ENCODE measurements at places on chromosomes 3 and 15.

DNA sequence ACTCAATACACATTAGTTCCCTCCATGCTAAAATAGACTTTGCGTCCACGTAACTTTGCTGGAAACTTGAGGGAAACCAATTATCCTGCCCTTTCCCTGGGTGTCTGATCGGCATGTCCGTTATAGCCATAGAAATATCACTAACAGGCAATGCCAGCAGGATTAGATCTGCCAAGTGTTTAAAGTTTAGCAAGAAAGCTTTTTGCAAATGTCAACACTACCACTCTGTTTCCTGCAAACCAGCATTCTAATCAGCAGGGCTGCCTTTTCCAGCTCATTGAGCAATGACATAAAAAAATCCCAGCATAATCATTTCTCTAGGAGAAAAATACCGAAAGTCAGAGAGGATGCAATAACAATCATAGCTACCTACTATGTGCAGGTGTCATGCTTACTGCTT, 60.9 kb downstream of the NOX5 start:
- DNase-seq: no peak

GRCh38 chr15:38079236-38079635, 144.8 kb downstream of the TMCO5A start:
- DNase-seq: no peak

DNA sequence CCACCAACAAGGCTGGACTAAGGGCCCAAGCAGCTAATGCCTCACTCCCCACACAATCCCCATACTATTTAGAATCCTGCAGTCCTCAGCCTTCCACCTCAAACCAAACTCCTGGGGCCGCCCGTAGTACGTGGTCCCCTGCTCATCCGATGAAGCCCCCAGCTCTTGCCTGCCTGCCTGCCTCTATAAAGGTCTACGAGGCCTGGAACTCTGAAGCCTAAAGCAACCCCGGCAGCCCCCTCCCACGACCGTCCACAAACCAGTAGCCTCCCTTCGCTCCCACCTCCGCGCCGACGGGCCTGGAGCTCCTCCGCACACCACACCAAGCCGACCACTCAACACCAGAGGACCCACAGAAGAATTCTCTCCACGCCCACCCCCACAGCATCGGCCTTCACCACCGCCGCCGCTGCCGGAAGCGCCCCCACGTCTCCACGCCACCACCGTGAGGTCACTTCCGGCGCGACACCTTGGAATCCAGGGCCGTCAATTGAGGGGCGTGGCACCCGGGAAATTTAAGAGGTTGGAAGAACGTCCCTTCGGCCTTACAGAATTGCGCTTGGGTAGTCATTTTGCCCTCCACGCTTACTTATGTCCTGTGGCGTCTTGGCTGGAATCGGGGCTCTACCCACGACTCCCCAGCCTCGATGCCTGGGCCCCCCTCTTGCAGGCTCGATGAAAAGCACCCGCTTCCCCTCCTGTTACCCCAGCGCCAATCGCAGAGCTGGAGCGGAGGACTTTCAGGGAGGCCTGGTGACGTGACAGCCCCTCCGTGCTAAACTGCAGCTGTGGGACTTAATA, at the start of gene EDC3:
Gene EDC3, minus strand, starts transcription at position 428 of the 801 bp plus-strand sequence. CDS start 20,900 bp downstream, outside the sequence.
- DNase-seq: peak; percentile 84

DNA sequence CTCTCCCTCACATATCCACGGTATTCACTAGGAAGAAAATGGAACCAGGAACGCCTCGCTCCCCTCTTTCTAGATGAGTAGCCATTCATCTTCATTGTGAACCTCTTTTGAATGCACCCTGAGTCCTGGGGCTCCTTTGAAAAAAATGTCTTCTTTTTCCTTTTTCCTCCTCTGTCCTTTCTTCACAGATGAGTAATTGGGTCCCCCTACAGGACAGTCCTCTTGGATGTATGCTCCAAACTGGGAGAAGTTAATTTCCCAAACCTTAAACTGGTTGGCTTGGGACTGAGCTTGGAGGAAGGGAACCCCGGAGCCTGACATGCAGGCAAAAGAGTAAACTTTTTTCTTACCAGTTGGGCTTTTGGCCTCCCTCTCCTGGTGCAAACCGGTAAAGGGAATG, 108.8 kb downstream of the DPH6 start:
- no peak for DNase-seq

DNA sequence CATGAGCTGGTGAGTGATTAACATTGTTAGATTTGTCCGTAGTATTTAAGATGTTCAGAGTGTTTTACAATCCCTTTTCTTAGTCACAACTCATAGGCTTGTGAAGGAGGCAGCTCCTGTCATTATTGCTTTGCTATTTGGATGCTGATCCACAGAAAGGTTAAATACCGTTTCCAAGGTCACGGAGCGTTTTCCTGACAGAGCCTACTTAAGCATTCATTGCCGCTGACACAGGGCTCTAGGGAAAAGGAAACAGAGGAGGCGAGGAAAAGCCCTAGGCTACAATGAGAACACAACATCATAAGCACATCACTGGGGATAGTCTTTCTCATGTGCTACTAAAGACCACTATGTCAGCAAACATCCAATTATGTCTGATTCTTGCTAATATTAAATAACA, 38.5 kb upstream of the CPB1 start:
- DNase-seq: no peak

DNA sequence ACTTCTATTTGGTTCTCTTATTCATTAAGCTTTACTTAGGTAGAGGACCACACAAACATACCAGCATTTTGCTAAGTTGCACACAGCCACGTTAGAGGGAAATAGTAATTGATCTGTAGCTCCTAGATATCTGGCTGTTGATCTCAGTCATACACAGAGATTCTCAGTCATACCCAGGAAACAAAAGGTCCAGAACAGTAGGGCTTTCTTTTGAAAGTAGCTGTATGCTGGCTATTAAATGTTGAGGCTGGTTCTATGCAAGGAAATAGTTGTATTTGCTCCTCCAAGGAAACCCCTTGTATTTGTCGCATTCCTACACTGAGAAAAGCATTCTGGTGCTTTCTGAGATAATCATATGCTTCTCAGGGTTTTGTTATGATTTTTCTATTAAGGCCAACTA, 523.8 kb downstream of the SOX2 start:
- no peak for DNase-seq

- no peak for DNase-seq
Observed at GRCh38 chr3:52396907-52397591, 47.9 kb downstream of the SEMA3G start.

DNA sequence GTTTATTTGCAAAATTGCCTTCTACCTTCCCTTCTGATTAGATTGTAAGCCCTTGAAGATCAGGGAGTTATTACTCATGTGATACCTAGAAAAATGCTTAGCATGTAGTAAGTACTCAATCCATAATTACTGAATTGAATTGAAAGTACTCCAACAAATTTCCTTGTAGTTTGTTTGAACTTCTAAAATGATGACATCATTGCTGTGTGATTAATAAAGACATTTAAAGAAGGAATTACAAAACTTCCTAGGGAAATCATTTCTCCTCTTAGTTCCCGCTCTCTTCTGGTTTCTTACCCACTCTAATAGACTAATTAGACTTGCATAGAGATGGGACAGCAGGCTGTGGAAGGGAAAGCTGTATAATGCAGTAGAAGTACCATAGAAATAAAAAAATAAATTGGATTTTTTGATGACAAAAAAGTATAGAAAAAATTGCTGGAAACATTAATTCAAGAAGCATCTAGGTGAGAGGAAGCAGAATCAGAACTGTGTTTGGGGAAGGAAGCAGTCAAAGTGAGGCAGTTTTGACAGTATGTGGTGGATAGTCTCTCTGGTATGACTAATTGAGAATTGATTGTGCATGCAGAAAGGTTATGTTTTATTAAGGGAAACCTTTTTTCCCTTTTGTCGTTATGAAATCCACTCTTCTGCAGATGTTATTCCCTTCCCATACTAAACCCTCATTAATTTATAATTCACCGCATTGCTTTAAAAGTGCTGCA, 93.0 kb downstream of the ALCAM start:
- no peak for DNase-seq

- no peak for DNase-seq
Observed at GRCh38 chr15:70832176-70832575, 21.8 kb downstream of the LARP6 start.

- DNase-seq: no peak
Observed at GRCh38 chr3:193803288-193803687, 210.3 kb downstream of the OPA1 start.

DNA sequence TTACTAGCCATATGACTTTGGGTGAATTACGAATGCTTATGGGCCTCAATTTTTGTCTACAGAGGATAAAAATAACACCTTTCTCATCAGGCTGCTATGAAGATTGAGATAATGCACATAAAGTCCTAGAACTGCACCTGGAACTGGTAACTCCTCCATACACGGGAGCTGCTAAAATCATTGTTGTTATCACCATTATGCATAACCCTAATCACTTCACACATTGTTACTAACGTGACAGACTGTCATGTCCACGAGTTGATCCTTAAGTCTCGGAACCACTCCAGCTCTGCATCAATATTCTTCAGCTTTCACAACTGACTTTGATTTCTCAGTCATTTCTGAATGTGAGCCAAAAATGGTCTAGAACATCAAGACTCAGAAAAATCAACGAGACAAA, 64.1 kb downstream of the RFTN1 start:
- DNase-seq: no peak

DNA sequence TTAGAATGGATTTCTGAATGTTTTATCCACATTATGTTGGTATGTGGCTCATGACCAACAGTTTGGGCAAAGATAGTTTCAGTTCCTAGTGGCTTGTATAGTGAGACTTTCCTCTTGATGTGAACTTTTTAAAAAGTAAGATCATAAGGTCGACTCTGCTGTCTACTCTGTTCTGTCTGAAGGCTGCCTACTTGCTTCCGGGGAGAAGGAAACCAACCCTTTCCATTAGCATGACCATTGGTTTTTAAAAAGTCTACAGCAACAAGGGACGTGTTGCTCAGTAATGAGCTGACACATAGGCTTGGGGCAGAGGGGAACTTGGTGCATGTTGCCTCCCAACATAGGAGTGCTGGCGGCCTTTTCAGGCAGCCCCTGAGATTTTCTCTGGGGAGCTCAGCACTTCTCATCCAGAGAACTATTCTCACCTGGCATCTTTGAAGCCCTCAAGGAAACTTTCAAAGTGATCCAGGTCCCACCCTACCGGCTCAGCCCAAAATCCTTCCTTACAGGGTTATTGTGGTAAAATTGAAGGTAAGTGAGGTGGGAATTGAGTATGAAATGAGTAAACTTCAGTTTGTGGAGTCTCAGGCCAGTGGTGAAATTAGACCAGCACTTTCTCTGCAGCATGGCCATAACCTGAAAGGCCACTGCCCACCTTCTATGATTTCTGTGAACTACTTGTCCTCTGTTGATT, 30.6 kb downstream of the PSMD6 start:
- DNase-seq: no peak

DNA sequence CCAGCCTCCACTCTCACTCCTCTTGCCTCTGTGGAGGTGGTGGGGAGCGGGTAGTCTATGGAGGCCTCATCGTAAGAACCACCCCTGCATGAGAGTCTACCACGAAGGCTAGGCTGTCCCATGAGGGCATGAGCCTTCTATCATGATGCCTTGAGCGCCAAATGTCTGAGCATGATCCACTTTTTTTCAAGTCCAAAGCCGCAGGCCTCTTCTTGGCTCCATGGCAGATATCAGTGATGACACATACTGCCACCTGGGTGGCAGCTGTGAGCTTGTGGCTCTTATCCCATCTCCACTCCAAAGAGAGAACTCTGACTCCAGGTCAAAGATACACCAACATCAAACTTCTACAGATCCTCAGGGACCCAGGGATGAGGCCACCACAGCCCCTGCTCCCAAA, 13.5 kb downstream of the POC1A start:
- no peak for DNase-seq

DNA sequence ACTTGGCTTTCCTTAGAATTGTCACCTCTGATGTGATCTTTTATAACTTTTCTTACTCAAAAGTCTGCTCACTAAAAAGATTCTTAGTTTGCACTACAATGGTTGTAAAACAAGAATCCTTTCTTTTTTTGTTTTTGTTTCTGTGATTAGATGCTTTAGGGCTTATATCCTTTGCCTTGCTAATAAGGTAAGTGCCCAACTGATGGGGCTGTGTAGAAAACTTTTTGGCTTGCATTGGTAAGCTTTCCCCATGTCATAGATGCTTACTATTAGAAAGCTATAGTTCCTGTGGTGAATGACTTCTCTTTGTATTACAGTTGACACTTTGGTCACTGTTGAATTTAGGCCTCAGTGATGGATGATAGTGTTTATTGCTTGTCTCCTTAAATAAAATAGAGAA, 5.1 kb downstream of the ABHD5 start:
- DNase-seq: no peak

DNA sequence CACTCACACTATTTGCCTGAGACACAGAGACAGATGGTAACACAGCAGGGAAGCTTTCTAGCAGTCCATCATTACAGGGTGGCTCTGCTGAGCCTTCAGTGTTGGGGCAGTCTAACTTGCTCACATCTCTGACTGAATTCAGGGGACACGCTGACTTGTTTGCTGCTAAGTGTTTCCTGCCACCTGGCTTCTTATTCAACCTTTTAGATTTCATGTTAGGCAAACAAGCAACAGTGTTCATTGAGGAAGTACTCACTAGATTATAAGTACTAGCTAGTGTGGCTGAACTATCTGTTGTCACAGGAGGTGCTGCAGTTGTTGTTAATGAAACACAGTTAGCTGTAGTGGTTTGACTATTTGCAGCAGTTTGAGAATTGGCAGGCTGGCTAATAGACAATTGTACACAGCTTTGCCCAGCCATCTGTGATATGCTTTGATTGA, 37.3 kb downstream of the USF3 start:
- DNase-seq: peak; percentile 17

GRCh38 chr15:56208641-56209155, 35.0 kb downstream of the RFX7 start:
- no peak for DNase-seq

DNA sequence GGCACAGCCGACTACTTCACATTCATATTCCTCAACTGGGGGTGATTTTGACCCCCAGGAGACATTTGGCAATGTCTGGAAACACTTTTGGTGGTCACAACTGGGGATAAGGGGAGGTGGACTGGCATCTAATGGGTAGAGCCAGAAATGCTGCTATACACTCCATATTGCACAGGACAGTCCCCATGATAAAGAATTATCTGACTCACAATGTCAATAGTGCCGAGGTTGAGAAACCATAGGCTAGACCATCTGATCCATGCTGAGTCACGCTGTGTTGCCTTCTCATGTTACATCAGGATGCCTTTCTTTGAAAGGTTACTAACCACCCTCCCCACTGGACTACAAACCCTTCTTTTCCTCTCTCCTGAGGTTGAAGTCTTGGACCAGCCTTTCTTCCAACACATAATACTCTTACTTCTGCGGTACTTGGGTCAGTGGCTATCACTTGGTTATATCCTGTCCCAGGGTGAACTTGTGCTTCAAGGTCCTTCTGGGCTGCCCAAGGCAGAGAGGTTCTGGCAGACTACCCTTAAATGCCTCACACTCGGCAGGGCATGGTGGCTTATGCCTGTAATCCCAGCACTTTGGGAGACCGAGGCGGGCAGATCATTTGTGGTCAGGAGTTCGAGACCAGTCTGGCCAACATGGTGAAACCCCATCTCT, 68.8 kb downstream of the CTNNB1 start:
- DNase-seq: peak; percentile 52
